DMS79 (cell line): ENCODE measurements at places on chromosomes 12 and 14.

DNA sequence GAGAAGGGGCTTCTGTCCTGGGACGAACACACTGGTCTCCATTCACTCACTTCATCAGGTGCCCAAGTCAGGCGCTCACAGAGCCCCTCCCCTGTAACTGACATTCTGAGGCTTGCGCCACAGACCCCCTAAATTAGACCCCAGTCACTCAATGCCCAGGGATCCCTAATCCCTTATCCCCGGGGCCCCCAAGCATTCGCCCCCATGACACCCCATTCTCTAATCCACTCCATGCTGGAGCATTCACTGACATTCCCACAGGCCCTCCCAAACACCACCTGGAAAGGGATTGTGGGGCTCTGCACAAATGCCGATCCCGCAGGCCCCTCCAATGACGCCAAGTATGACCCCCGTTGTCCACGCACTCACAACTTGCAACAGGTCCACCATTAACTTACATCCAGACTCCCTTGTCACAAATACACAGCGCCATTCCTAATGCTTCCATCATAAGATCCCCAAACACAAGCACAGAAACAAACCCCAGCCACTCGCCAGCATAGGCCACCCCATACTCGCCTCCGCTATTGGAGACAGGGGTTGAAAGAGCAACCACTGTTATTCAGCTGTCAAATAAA, 1.5 kb downstream of the ZNF605 start:
- no peak for DNase-seq

- DNase-seq = no peak
These were observed 2.0 kb downstream of the TEX52 start for GRCh38 chr12:2854669-2855453.

GRCh38 chr14:54291491-54292191, 105.2 kb upstream of the CDKN3 start:
- DNase-seq = no peak

GRCh38 chr14:58068306-58068705, 83.7 kb downstream of the ARMH4 start:
- no peak for DNase-seq

GRCh38 chr14:72024043-72024407, 91.8 kb downstream of the RGS6 start:
- no peak for DNase-seq
